Fibroblast of the conjunctiva (primary cell): ENCODE measurements at places on chromosomes 4 and X.

DNA sequence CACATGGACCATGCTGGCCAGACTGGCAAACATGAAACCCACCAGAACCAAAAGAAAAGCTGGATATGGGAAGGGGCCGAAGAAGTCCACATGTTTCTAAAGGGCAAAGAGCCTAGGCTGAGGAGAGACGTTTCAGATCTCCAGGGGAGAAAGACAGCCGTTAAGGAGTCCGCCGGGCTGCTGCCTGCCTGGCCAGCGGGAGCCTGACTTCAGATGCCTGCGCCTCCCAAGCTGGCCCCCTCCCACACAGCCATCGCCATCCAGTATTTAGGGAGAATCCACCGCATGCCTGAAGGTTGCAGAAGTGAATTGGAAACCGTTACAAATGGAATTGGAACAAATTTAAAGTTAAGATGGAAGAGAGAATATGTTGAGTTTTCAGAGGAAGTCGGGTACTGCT is 2.9 kb downstream of the TBL1X start:
- DNase-seq: no peak

GRCh38 chrX:137033774-137034507 is at the start of gene GPR101:
GPR101 (minus strand) TSS chrX:137033995; CDS start chrX:137031674, 2,321 bp downstream.
- DNase-seq: no peak

- DNase-seq: no peak
Measured at GRCh38 chr4:105662935-105663675, 45.4 kb downstream of the INTS12 start.

DNA sequence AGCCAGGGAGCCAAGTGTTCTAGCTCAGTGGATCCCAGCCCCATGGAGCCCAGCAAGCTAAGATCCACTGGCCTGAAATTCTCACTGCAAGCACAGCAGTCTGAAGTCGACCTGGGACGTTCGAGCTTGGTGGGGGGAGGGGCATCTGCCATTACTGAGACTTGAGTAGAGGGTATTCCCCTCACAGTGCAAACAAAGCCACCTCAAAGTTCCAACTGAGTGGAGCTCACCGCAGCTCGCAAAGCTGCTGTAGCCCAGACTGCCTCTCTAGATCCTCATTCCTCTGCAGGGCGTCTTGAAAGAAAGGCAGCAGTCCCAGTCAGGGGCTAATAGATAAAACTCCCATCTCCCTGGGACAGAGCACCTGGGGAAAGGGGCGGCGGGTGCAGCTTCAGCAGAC is 226.3 kb downstream of the ZIC3 start:
- DNase-seq: no peak

DNA sequence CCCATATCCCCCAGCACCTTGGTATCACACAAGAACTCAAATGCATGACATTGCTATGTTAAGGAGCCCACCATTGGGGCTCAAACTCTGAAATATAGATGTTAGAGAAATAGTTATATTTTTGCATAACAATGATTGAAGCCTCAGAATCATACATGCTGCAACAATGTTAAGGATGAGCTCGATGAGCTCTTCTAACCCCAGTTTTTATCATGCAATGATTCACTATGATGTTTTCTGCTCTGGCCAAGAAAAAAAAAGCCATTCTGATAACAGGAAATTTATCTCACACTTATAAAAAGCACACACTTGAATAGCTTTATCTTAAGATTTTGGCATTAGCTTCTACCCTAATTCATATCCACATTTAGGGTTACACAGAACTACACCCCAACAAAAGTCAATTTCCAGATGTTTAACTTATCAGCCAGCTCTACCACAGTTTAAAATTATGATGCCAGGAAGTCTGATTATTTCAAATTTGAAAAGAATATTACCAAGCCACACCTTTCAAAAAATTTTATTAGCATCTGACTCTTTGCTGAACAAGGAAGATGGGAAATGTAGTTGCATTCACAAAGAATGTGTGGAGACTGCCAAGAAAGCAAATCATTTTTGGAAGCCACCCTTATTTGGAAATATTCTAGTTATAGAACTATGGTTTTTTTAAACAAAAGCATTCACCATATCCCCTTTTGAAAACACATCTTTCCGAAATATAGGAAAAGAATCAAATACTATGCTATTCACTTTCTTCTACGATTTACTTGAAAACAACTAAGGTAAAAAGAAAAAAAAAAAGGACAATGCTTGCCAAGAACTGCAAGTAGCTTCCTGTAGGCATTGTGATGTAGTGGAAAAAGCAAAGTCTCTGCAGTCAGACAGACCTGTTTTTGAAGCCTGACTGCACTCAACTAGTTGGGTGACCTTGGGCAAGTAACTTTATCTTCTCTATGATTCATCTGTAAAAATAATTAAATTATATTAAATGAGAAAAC is 100.8 kb upstream of the PLS3 start:
- DNase-seq: peak; percentile 14

DNA sequence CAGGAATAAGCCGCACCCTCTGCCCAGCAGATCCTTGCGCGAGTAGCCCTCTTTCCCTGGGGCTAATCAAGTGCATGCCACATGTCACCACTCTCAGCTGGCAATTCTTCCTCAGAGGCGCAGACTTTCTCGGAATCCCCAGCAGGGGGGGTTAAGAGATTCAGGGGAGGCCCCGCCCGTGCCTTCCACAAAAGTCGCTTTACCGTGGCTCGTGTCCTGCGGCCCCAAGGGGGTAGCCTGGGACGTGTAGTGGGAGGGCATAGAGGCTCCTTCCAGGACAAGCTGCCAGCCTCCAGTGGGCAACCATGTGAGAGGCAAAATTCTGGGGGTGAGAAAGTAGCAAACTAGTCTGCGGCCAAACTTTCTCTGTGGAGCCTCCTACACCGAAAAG is 652 bp downstream of the SRPX start:
- DNase-seq: no peak

GRCh38 chr4:153137159-153137558 is 67.1 kb upstream of the TRIM2 start:
- DNase-seq: peak; percentile 81

GRCh38 chr4:48134081-48134480 is at the start of gene TXK:
TXK (minus strand) TSS chr4:48134250; CDS start chr4:48134170, 80 bp downstream.
- no peak for DNase-seq

- no peak for DNase-seq
Measured at GRCh38 chrX:37787423-37787869, 7.6 kb downstream of the CYBB start.

GRCh38 chr4:120720354-120720934 is 202.1 kb downstream of the PRDM5 start:
- no peak for DNase-seq

GRCh38 chrX:110397904-110398303 is 39.3 kb downstream of the RTL9 start:
- DNase-seq: no peak

- no peak for DNase-seq
Measured at GRCh38 chr4:78651250-78651860, 99.8 kb downstream of the ANXA3 start.

DNA sequence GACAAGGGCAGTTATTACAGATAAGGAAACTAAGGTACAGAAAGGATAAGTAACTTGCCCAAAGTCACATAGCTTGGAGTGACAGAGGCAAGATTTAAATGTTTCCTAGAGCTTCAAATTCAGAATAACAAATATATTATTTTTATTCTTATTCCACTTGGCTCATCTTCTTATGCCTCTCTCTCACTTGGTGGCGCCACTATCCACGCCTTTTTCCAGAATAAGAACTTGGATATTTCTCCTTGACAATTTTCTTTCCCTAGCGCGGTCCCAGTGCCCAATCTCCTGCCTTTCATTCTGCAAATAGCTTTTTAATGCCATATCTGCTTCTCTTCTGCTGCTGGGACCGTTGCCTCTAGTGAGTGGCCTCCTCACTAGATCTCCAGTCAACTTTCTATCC is 78.5 kb downstream of the MSN start:
- DNase-seq: no peak

DNA sequence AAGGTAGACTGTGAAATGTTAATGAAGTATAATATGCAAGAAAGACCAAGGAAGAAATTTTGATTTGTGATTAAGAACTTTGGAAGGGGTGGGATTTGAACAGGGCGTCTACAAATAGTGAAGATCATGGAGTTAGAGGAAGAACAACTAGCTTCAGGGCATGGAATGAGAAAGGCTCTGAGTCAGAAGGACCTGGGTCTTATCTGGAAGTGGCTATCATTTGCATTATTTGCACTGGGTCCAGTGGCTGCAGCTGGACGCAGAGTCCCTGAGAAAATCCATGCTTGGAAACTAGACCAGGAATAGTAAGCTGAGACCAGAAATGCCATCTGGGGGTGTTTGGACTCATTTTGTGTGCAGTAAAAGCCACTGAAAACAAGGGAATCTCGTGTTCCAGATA is 4.3 kb upstream of the LIMCH1 start:
- no peak for DNase-seq

DNA sequence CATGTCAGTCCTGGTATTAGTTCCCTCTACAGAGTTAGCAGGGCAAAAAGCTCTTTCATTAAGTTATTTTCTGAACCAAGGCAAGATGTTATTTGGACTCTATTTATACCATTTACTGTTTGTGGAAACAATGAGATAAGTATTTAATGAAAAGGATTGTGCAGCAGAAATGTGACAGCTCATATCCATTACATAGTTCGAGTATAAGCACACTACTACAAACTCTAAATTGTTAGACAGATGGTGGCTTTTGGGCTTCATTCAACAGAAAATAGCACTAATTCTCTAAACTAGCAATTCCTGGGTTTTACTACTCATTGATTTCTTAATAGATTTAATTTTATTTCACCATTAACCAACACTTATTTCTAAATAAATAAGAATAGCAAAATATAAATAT is 95.2 kb upstream of the ANK2 start:
- no peak for DNase-seq

DNA sequence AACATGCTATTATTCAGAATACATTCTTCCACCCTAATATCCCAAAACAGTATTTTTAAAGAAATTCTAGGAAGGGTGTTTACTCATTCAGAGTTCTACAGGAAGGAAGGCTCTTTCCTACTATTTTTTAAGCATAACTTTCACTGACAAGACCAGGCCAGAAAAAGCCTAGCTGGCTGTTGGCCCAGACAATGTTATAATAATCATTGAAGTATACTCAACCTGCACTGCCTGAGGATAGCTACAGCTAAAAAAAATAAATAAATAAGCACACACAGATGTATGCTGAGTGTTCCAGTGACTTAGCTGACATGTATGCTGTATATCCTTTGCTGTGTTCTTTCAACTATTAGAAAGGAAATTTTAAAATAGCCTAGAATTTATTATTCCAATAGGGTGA is 145.8 kb upstream of the SPRY1 start:
- DNase-seq: peak; percentile 32

GRCh38 chr4:2451036-2451520 is 17.8 kb upstream of the RNF4 start:
- no peak for DNase-seq

DNA sequence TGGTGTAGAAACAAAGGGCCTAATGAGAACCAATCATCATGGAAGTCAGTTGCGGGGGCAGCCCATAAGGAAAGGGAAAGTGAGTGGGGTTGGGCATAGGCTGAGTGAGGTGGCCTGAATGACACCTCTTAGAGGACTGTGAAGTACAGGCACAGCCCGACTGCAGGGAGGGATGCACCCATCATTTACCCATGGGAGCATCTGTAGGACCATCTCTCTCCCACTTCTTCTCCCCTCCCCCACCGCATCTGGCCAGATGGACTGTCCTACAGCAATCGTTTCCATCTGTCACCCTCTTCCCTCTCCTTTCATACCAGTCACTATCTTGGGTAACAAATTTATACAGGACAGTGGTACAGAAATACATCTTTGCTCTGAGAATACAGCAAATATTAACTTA is 4.2 kb downstream of the STBD1 start:
- no peak for DNase-seq

DNA sequence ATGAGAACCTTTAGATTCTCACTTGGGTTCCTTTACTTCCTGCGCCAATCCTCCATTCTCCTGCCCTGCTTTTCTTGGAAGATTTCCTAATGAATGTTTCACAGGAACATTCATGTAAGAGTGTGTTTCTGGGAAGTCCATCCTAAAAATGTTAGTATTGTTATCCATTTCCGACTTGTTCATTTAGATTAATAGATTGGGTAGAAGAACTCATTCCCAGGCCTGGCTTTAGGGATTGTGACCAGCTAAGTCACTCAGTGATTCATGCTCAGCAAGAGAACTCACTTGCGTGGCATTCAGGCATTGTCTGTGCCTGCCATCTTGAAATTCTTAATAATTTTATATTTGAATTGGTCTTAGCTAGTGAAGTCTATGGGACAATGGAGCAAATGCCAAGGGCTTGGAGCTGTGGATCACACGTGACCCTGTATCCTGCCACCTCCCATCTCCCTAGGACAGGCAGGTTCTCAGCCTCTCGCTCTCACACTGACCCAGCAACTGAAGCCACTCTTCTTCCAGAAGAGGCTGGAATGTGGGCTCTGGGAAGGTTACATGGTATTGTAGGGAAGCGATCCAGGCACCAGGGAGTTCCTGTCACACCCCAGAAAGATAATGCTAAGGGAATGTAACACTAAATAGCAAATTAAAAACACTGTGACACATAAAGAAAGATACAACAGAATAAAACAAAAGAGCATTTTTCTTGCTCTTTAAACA is 562.1 kb downstream of the TMA16 start:
- no peak for DNase-seq

DNA sequence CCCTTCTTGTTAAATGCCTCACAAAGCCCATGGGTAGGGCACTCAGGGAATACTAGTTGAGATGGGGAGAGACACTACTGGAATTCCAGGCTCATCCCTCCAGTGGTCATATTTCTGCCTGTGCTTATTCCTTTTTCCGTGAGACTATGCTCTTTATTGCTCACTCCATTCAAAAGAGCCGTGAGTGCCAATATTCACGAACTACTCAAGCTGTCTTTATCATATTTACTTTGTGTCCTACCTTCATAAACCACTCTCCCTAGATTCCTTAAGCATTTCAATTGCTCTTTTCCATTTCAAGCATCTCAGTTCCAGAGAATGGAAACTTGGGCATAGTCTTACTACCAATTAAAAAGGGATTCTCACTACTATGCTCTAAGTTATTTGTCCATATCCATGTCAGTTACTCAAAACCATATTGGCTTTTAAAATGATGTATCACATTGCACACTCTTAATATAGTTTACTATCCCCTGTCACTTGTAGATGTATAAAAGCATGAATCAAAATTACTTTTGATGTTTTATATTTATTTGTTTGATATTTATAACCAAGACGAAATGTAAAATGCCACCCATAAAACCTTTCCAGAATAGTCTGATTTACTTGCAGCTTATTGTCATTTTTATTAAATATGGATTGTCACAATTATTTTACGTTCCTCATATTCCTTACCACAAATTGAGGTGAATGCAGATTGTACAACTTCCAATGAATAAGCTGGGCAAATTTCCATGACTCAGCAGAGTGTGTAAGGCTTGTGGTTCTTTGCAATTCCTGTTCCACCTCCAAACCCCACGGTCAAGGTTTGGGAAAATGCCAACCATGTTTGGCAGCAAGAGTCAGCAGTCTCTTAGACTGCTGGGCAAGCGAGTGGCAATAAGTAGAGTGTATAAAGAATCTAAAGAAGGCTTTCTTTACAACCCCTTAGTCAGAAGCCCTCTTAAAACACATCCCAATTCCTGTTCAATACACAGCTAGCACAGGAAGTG is 24.4 kb downstream of the ENOX2 start:
- peak; percentile 78 for DNase-seq

DNA sequence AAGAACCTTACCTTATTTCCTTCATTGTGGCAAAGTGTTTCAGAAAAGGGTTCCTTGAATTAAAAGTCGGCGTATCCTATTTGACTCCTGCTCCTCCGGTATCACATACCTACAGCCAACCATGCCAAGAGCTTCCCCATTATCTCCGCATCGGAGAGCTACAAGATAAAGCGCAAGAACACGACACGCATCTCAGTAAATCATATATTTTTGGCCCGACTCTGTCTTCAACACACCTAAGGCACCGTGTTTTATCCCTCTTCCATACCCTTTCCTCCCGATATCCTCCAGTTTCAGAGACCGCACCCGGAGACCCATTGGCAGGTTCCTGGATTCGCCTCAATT is 497 bp upstream of the THAP9 start:
- DNase-seq: no peak
